ENCODE measurements at places on chromosomes 1 and 21.
A peak's percentile ranks its signal among the peaks of the same experiment; 100 is the strongest.

DNA sequence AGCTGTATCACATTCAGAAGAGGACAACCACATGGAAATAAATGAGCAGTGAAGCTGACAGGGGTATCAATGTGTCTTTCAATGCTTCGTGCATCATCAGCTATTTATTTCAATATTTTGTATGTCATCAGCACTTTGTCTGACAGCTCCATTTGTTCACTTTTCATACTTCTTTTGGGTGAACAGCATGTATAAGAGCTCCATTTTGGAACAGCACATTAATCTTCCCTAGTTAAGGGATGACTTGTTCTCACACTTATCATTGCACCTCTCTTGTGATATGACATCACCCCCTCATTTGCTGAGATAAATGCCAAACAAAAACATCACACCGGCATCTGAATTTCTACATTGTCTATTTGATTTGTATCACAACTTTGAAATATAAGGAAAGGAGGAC lies 190.6 kb upstream of the SAMSN1 start:
- no peak for DNase-seq

- no peak for DNase-seq
These were observed 13.3 kb upstream of the LCE5A start for GRCh38 chr1:152497273-152497672.

DNA sequence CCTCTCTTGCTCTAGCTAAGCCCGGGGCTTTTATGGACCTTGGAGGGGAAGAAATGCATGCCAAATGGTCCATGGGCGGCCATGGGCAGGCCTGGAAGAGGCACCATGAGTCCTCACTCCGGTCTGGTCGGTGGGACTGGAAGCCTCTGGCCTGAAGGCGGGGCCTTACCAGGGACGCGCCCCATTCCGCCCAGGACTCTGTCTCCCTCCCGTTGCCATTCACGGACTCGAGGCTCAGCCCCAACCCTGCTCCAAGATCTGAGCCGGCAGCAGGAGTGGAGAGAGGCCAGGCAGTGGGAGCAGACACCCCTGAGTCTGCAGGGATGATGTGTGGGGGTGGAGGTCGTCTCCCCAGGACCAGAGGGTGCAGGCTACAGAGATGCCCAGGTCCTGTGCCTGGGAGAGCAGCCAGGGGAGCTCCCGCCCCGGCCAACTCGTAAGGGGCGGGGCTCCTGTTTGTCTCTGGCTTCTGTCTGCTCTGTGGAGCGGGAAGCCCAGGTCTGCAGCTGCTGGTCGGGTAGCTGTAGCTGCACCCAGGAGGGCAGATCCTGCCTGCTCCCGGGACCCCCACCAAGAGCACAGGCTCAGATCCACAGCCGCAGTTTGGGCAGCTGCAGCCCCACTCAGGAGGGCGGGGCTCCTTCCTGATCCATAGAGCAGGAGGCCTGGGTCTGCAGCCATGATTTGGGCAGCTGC lies 8.3 kb upstream of the KANK4 start:
- peak; percentile 59 for DNase-seq

- no peak for DNase-seq
These were observed 155.9 kb upstream of the NEGR1 start for GRCh38 chr1:72438270-72438669.

DNA sequence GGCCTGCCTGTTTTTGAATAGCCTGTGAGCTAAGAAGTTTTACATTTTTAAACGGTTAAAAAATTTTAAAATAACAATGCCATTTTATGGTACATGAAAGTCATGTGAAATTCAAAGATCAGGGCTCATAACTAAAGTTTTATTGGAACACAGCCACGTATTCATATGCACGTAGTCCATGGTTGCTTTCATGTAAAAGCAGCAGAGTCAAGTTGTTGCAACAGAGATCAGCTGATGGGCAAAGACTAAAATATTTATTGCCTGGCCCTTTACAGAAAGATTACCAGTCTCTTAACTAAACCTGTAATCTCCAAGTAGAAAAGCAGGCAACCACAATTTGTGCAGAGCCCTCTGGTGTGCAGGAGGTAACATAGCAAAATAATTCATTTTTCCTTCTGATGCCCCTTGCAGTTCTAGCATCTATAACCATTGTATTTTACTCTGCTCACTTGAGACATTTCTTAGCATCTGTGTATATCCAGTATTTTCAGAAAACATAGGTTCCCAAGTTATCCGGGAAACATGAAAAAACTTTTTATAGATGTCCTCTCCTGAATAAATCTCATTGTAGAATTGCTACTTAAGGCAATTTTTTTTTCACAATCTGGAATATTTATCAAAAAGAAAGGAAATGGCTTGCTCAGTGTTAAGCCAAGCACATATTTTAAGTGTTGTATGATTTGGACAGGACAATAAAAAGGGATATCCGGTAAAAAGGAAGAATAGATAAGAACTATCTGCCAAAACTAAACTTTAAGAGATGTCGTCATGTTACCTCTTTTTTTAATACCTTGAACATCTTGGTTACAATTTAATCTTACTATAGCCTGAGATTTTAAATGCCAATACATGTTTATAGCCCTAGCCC lies 430.8 kb downstream of the PLPP3 start:
- no peak for DNase-seq

DNA sequence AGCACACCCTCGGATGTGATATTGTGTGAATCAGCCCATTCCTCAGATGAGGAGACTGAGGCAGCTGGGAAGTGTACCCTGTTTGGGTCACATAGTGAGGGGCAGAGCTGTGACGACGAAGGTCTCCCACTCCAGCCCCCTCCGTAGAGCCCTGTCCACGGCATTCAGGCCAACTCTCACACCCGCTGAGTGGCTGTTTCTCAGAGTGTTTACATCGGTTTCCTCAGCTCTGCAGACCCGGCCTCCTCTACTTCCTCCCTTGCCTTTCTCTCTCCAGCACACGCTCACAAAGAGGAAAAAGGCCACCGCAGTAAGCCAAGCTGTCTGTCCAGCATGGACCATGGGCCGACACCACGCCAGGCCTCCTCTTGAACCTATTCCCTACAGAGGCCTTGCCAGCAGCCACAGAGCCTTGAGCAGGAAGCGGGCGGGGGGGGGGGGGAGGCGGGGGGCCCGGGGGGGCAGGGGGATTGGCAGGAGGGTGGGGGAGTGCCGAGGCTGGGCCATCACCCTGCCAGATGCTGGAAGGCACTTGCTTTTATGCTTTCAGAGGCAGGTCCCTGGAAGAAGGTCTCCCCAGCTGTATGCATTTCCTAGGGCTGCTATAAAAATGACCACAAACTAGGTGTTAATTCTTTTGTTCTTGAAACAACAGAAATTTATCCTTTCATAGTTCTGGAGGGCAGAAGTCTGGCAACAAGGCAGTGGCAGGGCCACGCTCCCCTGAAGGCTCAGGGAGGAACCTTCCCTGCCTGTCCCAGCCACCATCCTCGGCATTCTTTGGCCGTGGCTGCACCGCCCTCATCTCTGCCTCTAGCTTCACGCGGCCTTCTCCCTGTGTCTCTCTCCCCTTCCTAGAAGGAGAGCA lies 178.4 kb downstream of the PSMG1 start:
- DNase-seq: no peak

DNA sequence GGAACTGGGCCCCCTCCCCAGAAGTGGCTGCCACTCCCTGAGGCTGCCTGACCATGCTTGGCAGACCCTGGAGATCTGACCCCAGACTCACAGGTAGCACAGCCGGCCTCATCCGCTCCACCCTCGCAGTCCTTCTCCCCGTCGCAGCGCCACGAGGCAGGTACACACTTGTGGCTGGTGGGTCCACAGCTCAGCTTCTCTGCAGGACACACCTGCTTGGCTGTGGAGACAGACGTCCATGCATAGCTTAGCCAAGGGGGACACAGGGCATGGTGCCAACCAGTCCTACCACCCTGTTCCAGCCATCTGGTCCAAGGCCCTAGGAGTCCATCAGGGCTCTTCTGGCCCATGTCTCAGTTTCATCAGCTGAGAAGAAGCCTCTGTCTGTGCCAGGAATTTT lies 42.2 kb upstream of the MAGOH start:
- no peak for DNase-seq

DNA sequence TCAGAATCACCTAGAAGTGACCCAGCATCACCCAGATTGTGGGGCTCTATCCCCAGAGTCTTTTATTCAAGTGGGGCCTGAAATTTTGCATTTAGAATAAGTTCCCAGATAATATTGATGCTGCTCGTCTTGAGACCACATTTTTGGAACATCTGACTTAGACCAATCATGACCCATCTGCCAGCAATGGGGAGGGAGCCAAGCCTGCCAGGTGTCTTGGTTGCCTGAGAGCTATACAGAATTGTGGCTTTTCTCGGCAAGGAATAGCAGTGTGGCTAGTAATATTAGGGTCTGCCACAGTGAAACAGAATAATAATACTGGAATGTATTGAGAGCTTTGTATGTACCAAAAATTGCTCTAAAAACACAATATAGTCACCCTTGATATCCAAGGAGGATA lies 31.1 kb upstream of the RGS8 start:
- no peak for DNase-seq

- DNase-seq: no peak
These were observed 8.0 kb upstream of the MYBPHL start for GRCh38 chr1:109314795-109315194.

DNA sequence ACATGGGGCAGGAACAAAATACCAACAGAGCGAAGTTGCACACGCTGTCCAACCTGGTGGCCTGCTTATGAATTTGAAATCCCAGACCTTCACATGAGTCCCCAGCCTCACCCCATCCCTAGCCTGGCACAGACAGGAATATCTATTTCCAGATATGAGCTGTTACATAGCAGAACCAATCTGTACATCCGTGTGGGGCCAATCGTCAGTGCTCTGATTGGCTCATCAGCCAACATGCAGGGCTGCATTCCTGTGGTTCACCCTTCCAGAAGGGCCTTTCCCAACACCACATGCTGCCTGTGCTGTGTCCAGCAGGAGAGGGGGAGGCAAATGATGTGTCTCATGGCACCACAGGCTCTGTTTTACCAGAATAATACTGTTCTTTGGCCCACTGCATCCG lies 31.3 kb downstream of the CCN1 start:
- peak; percentile 97 for DNase-seq

- DNase-seq: no peak
These were observed 17.1 kb downstream of the ADORA1 start for GRCh38 chr1:203144661-203145060.

DNA sequence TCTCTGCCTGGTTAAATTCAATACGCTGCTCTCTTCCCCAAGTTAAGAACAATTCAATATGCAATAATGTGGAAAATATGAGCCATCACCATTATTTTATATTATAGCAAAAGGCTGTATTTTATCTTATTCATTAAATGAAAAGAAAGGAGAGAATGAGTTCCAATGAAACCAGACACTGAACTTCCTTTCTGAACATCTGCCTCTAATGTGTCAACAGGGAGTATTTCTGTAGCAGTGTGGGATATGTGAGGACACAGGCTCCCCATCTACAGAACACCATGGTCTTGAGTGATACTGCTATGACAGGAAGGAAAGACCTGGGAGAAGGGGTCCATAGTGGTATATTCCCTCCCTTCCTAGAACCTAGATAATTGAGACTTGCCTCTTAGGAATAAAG lies 46.3 kb downstream of the CASQ2 start:
- no peak for DNase-seq

- DNase-seq: no peak
These were observed 20.3 kb downstream of the CDCP2 start for GRCh38 chr1:54132495-54132894.

GRCh38 chr21:35294231-35294898 lies 245.3 kb upstream of the RUNX1 start:
- DNase-seq: peak; percentile 14

- no peak for DNase-seq
These were observed 24.6 kb upstream of the TRAPPC10 start for GRCh38 chr21:43987509-43987908.

- no peak for DNase-seq
These were observed 23.2 kb downstream of the C1orf116 start for GRCh38 chr1:207009182-207009850.

GRCh38 chr1:208714323-208714722 lies 470.1 kb upstream of the PLXNA2 start:
- DNase-seq: no peak

GRCh38 chr21:19759836-19760235 lies 1238.4 kb upstream of the NCAM2 start:
- DNase-seq: no peak

DNA sequence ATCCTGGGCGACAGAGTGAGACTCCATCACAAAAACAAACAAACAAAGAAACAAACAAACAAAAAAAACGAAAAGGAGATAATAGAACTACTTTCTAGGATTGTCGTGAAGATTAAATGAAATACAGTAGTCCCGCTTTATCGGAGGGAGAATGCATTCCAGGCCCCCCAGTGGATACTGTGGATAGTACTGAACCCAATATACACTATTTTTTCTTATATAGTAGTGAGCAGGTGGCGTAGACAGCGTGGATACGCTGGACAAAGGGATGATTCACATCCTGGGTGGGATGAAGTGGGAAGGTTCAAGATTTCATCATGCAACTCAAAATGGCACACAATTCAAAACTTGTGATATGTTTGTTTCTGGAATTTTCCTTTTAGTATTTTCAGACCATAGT lies 8.0 kb downstream of the SLC35F3 start:
- DNase-seq: no peak

DNA sequence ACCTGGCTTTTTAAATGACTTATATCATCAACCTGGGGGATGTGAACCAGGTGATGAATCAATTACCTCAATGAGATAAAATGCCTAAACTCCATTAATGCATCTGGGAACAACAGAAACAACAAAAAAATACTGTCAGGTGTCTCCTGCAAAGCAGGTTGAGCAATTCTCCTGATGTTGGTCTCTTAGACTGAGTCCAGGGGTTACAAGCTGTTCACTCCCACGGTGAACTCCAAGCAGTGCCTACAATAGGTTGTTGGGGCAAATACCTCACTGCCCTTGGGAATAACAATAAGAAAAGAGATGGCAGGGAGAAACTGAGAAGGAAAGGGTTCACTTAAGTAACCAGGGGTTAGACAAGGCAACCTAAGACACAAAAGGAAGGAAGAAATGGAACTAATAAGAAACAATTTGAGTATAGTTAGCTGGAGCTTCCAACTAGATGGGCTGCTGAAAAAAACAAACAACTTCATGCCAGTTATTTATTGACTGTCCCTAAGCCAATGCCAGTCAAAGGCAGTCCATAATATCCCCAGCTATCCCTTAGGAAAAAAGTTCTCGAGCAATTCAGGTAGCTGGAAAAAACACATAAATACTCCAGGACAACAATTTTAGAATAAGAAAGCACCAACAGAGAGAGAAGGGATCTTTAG lies 97.6 kb upstream of the MAGI3 start:
- no peak for DNase-seq

DNA sequence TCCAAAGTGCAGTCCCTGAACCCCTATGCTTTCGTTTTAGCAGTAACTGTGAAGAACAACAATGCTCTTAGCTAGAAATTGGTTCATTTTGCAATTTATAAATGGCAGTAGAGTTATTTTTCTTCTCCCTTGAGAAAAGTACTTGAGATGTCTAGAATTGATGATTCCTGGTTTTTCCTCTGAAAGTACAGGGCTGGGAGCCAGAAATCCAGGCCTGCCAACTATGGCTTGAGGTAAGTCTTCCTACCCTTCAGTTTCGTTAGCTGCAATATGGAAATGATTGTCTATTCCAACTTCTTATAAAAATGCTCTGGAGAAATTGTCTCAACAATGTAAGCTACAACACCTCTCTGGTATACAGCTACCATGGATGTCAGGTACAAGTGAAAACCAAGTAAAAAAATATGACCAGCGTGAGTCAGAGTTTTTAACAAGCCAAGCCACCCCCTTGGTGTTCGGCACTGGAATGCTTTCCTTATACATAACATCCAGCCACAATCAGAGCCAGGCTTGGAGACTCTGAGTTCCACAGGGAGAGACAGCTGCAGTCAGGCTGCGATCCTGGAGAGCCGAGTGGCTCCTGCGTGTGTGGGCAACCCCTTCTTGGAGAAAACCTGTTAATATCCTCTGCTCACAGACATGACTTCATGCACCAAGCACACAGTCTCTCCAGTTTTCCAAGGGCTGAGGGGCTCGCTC lies 22.0 kb downstream of the TSPAN2 start:
- DNase-seq: no peak
